ENCODE measurements at places on chromosomes 3 and 15. TPM values are rescaled to one million over a fixed set of nuclear protein-coding genes. Genes with fewer than 3 reads are reported as not detected.

The NME9 gene
- total RNA-seq = not detected

- H3K27me3 ChIP-seq = no peaks in the 10 kb centered on the region
- no peak overlapping the region for H3K4me3 ChIP-seq
- no peak for DNase-seq
- H3K36me3 ChIP-seq = no peaks in the 10 kb centered on the region
- H3K27ac ChIP-seq = peak overlapping the region; percentile 72
Observed at GRCh38 chr3:124615896-124616543, 114.2 kb upstream of the UMPS start.

GRCh38 chr3:111764645-111765091 is 94.4 kb upstream of the PHLDB2 start:
- peaks cover 36% of the 10 kb centered on the region for H3K4me1 ChIP-seq
- H3K27me3 ChIP-seq = no peaks in the 10 kb centered on the region
- no peak overlapping the region for H3K4me3 ChIP-seq
- H3K36me3 ChIP-seq = no peaks in the 10 kb centered on the region

GRCh38 chr3:134059671-134060560 is 30.2 kb upstream of the SLCO2A1 start:
- peaks cover 17% of the 10 kb centered on the region for H3K4me1 ChIP-seq
- no peaks in the 10 kb centered on the region for H3K27me3 ChIP-seq
- H3K36me3 ChIP-seq = no peaks in the 10 kb centered on the region
- H3K4me3 ChIP-seq = no peak overlapping the region
- peak; percentile 55 for DNase-seq
- no peak overlapping the region for H3K27ac ChIP-seq

DNA sequence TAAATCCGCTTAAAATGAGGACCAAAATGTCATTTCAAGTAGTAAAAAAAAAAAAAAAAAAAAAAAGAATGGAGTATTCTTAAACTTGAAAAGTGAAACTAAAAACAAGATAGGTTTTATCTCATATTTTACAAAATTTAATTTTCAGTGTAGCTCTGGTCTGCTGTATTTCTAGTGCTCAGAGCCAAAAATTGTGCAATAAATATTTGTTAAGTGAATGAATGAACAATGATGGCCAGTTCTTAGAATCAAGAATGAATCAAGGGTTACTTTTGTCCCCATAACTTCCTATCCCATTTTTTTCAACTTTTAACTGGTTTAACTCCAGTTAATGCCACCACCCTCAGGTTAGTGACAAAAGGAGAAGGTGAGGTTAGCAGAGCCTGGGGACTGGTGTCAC is 214.4 kb downstream of the ABHD5 start:
- no peak overlapping the region for H3K4me3 ChIP-seq
- no peak overlapping the region for H3K27ac ChIP-seq
- no peak for DNase-seq
- H3K27me3 ChIP-seq = no peaks in the 10 kb centered on the region
- no peaks in the 10 kb centered on the region for H3K4me1 ChIP-seq

- no peaks in the 10 kb centered on the region for H3K27me3 ChIP-seq
- H3K4me1 ChIP-seq = no peaks in the 10 kb centered on the region
- H3K4me3 ChIP-seq = no peak overlapping the region
- H3K36me3 ChIP-seq = peaks cover 3% of the 10 kb centered on the region
- peak overlapping the region; percentile 63 for H3K27ac ChIP-seq
Observed at GRCh38 chr3:14411166-14411526, 8.7 kb downstream of the SLC6A6 start.

GRCh38 chr15:29665444-29666003 is 156.7 kb downstream of the TJP1 start:
- H3K4me1 ChIP-seq = no peaks in the 10 kb centered on the region
- no peak overlapping the region for H3K4me3 ChIP-seq
- H3K36me3 ChIP-seq = no peaks in the 10 kb centered on the region
- no peak overlapping the region for H3K27ac ChIP-seq
- H3K27me3 ChIP-seq = no peaks in the 10 kb centered on the region
- no peak for DNase-seq

Measured in right atrium auricular region (tissue), 2 donors.